T-helper 22 cell (primary cell): ENCODE measurements at places on chromosomes 3 and 15.

- no peak for DNase-seq
These were observed 62.3 kb upstream of the ASB14 start for GRCh38 chr3:57354768-57355167.

DNA sequence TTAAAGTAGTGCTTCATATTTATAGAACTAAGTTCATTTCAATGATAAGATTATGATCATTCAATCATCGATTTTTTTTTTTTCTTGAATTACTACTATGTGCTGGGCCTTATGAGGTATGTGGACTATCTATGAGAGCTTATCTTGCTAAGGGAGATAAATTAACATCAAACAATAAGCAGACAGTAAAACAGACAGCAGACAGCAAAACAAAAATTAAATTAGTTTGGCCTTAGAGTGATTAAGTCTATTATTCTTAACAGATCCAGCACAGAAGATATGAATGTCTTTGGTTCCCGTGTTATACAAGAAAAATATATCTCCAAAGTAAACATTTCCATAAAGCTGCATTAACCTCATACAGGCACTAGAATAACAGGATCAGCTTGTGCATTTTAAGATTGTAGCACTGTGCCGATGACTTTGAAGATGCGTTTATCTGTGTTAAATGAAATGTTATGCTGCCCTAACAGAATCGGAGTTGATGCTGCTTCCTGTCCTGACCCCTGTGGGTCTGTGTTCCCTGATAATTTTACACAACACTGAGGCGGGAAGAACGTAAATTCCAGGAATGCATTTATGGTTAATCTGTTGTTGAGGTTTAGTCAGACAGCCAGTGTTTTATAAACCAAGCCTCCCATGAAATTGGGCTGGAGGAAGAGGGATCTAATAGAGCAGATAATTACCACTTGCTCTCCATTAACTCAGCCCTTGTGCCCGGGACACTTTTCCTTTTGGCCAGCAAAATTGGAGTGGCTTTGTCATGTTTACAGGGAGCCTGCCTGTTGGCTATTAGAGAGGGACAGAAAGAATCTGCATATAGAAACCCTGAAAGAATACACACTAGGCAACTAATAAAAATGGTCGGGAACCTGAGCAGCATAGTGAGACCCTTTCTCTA is 80.8 kb downstream of the GHSR start:
- no peak for DNase-seq

DNA sequence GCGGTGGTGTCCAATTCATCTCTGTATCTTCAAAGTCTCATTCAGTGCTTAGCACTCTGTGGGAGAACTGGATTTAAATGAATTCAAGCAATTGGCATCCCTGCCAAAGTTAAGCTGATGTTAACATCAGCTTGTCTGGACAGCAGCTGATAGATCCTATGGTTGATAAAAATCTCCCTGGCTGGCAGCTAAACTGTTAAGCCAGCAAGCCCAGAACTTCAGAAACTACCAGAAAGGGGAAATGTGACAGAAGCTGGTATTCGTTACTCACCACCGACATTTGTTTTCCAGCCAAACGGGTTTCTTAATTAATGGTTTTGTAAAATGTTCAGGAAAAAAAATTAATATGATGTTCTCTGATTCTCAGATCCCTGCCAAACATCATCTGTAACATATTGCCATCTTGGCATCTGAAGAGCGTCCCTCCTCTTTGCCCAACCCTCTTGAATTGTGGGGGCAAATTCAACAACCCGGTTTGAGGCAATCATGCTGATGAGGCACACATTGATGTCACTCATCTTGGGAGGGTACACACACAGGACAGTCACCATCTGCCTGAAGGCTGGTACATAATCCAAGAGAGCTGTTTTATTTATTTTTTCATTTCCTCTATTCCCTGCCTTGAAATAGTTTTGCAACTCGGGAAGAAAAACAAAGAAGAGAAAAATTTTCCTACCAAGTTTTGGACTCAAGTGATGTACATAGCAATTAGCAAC is 76.3 kb upstream of the ABHD17C start:
- DNase-seq = no peak

DNA sequence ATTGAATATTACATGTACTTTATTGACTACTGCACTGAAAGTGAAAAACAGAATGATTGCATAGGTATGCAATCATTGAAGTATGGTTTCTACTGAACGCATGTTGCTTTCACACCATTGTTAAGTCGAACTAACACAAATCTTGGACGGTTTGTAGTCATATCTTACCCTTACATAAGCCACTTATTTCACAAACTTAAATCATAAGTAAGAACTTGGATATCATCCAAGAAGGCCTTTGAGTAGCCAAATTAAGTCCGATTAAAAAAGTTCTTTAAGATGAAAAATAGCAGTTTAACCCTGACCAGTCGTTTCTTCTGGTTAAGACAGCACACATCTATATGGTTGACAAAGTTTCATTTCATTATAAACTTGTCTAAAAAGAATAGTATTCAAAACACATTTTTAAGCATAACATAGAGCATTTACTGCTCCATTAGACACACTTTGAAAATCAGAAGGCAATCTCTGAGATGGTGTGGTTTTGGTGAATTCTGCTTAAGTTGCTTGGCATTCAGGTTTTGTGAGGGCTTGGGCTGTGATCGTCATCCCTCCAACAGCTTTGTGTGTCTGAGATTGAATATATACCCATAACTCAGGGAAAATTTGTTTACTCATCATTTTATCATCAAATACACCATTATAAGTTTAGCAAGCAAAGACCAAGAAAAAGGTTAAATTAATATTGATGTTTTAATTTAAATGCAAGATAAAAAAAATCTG is 92.2 kb downstream of the NFKBIZ start:
- DNase-seq = no peak

- DNase-seq = no peak
These were observed 407.1 kb downstream of the LSAMP start for GRCh38 chr3:116037954-116038911.

DNA sequence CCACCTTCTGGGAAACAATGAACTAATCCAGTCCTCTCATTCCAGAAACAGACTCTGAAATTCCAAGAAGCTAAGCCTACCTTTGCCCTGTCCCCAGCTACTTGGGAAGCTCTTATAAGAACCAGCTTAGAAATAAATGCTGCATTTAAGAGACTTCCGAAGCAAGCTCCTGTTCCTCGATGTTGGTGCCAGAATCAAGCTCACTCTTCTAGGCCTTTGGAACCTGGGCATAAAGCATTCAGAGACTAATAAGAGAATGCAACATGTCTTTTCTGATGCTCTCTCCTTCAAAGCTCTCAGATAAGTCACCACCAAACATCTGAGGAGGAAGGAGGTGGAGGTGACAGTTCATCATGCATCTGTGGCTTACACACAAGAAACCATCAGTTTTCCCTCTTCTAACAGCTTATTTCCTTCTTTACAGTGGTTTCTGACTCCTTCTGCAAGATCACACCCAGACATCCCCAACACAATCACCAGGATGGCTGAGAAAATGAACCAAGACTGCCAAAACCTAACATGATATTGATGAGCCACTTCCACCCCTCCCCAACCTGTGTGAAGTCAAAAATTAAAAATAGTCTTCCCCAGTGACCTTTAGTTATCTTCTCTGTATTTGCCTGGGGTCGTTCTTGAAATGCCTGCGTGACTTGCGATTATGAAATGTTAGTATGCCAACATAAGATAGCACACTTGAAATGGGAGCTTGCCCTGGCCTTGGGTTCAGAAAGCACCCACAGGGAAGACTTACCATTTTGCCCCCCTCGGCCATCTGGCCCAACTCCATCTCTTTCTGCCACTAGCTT is 11.5 kb downstream of the ARHGEF3 start:
- DNase-seq = no peak

DNA sequence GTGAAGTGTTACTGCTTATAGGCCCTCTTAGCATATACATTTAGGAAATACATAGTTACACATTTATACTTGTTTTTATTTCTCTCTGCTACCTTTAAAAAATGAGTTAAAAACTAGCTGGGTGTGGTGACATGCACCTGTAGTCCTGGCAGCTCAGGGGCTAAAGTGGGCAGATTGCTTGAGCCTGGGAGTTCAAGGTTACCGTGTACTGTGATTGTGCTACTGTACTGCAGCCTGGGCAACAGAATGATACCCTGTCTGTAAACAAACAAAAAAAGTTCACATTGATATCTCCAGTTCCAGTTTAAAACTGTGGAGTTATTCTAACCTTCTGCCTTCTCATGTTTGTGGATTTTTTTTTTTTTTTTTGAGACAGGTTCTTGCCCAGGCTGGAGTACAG is 12.1 kb downstream of the PDCD6IP start:
- no peak for DNase-seq

GRCh38 chr3:141909408-141909807 is 33.0 kb downstream of the ATP1B3 start:
- DNase-seq = no peak

DNA sequence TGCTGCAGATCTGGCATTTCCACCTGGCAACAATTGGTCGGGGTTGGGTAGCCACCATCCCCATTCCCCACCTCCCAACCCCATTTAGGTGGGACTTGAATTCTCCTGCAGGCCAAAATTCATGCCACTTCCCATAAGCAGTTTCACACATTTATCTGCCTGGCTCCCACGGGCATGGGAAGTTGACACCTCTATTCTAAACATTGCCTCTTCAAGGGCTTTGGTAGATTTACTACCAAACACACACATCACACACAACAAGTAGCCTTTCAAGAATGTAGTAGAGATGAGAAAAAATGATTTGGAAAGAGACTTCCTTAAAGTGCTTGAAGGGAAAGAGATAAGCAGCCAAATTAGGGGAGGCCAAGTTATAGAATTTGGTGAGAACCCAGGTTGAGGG is 30.9 kb downstream of the ZBTB38 start:
- no peak for DNase-seq

- no peak for DNase-seq
These were observed 178.2 kb upstream of the EOMES start for GRCh38 chr3:27900316-27900715.

- no peak for DNase-seq
These were observed 32.8 kb upstream of the C3orf80 start for GRCh38 chr3:160192310-160193029.

GRCh38 chr3:115518100-115518852 is 105.0 kb upstream of the GAP43 start:
- DNase-seq = no peak

GRCh38 chr15:25967116-25967515 is 104.0 kb upstream of the ATP10A start:
- DNase-seq = no peak

- no peak for DNase-seq
These were observed 161.3 kb downstream of the FBLN2 start for GRCh38 chr3:13710251-13710650.

- DNase-seq = no peak
These were observed 9.4 kb downstream of the SEMA3G start for GRCh38 chr3:52435246-52436101.

DNA sequence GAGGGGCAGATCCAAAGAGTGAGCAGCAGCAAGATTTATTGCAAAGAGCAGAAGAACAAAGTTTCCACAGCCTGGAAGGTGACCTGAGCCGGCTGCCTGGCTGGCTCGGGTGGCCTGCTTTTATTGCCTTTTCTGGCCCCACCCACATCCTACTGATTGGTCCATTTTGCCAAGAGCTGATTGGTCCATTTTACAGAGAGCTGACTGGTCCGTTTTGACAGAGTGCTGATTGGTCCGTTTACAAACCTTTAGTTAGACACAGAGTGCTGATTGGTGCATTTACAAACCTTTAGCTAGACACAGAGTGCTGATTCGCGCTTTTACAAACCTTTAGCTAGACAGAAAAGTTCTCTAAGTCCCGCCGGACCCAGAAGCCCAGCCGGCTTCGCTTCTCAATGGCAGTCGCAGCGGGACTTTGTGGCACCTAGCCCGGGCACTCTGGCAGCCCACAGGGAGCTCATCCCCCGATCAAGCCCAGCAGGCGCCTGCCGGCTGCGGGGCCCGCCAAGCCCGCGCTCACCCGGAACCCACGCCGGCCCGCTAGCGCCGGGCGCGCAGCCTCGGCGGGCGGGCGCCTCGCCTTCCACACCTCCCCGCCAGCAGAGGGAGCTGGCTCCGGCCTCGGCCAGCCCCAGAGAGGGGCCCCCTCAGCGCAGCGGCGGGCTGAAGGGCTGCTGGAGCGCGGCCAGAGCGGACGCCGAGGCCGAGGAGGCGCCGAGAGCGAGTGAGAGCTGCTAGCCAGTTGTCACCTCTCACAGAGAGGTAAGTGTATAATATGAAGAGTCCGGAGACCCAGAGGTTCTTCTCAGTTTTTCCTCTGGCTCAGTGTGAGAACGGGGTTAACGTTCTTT is 339.2 kb downstream of the CHL1 start:
- DNase-seq = no peak

DNA sequence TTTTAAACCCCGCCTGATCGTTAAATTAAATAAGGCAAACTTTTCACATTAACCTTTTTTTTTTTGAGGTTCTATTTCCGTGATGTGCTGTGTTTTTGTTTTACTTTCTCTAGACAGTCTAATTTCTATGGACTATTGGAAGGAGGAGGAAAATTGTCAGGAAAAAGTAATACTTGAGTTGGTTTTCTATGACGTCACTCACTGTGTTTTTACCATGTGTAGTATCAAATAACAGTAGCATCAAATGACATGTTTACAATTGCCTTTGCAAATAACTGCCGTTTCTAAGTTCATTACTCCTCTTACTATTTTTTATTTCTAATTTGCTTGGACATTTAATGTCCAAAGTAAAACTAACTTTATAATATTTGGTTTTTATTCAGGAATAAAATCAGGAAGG is 32.3 kb downstream of the MYO1E start:
- no peak for DNase-seq

- DNase-seq = no peak
These were observed 1.9 kb upstream of the MITF start for GRCh38 chr3:69737392-69737791.

DNA sequence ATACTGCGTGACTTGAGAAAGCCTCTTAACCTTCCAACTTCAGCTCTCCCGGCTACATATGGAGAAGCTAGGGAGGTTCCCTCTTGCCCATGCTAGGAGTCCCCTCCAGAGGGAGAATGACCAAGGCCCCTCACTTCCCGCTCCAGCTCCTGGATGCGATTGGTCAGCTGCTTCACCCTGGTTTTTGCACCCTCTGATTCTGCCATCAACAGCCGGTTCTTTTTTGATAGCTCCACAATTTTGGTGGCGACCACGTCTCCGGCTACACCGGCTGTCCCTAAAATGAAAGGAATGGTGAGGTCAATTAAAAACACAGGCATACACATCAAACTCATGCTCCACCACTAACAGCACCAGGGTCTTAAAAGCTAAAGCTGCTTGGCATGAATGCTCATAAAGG is 20.6 kb downstream of the CCDC13 start:
- DNase-seq = no peak
